ENCODE measurements at places on chromosomes 2 and 18.

- DNase-seq: no peak
These were observed 212.1 kb downstream of the LRRTM1 start for GRCh38 chr2:80092474-80092873.

DNA sequence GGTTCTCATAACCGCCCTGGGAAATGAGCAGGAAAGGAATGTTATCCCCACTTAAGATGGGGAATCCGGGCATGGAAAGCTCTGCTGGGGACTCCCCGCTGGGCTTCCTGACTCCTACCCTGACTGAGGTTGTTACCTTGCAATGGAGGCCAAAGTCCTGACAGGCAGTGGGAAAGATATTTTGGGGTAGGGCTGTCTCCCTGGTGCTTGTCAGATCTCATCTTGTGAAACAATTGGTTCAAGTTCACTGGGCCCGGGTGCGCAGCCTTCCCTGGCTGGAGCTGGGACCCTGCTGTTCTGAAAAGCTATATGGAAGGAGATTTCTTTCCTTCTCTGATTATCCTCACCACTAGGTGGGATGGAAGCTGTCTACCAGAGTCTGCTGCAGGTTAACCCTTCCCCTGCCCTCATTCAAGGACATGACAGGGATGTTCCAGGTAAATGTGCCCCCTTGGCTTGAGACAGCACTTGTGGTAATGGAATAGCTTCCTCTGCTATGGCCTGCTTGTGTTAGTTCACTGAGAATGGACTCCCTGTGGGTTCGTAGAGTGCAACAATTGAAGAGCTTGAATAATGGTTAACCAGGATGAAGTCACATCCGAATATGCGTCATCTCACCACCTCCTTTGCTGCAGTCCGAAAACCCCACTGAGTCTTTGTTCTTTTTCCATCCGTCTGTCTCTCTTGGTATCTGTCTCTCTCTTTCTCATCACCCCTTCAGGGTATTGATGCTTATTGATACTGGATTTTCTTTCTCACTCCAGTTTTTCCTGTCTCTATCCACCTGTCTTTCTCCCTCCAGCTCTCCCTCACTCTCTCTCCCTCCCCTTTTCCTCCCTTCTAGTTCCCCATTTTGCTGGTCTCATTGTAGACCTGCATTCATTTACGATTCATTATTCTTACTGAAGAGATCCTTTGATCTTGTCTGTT lies 67.8 kb upstream of the EPAS1 start:
- DNase-seq: no peak

GRCh38 chr2:28137221-28137620 lies 246.7 kb downstream of the BABAM2 start:
- DNase-seq: no peak

DNA sequence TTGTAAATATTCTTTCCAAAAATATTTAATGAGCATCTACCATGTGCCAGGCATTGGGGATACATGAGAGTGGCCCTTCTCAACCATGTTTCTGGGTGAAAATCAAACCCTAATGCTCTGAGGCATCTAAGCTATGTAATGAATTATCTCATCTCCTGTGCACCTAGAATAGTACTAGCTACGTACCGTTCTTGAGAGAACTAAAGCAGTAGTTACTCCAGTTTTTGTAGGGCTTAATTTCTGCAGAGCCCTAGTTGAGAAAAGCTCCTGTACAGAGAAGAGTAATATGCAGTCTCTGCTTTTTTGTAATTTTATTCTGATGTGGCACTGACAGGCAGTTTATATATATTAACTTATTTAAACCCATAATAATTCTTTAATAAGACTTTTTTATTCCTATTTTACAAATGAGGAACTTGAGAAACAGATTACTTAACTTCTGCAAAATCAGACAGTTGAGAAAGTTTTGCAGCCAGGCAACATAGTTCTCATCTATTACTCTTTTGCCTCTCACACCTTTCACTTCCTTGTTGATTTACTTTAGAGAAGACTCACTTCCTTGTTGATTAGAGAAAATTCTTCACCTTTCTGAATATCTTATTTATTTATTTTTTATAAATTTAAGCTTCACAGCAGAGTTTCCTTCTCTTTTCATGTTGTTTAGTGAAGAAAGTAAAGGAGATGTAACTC lies 3.1 kb downstream of the SPOPL start:
- no peak for DNase-seq

GRCh38 chr18:49581371-49581770 lies 19.5 kb downstream of the LIPG start:
- no peak for DNase-seq

DNA sequence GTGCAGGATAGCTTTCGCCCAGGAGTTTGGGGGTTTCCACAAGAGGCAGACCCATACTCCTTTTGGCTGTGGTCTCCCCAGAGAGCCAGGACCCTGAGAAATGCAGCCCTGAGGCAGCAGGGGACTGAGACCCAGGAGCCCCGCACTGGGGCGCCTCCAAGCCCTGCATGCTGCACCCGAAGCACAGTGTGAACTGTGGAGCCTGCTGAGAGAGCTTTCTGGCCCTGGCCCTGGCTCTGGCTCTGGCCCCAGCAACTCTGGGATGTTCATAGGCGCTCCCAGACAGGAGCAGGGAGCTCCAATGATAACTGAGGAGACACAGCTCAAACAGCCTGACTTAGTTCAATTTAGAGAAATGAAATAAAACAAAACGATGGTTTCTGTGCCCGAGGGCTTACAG lies 96.4 kb upstream of the TEX51 start:
- DNase-seq: no peak

DNA sequence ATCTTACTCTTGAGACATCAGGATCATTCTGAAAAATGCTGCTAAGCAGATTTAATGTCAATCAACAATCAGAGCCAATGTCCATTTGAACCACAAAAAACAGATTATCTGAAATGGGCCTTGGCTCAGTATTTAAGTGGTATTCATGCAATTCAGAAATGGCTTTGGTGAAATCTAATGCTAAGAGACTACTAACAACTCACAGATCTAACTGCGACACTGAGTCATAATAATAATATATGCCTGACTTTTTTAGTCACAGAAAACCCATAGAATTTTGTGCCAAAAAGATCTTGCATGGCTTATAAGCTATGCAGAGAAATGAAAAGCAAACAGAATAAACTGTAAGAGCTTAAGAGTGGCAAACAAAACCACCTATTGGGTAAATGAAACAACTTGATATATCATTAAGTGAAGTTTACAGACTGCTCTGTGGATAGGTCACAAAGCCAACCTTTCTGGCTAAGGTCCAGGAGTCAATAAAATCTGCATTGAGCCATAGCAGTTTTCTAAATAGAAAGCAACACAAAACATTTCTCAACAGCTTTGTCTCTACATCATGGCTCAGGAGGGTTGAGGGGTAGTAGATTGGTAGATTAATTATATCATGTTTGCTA lies 234.3 kb downstream of the LRATD1 start:
- DNase-seq: peak; percentile 96

DNA sequence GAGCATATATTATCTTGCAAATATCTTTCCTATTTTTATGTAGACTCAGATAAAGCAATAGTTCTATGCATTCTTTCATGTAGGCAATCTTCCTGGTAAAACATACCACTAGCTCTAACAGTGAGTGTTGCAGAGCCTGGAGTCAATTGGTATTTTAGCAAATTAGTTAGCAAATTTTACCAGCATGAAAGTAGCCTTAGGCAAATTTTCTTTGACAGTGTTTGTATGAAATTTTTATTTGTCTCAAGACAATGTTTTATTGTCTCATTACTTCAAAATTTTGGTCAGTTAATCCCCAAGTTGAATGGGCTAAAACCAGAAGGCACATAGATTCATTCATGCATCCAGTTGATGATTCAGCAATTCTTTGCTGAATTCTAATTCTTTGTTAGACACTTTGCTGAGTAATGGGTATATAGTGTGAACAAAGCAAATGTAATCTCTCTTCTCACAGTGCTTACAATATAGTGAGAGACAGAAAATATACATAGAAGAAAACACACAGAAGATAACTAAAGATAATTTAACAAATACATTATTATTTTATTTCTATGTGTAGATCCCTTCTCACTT lies 27.1 kb downstream of the SLC38A11 start:
- DNase-seq: no peak

GRCh38 chr2:28399956-28400355 lies 7.3 kb downstream of the FOSL2 start:
- no peak for DNase-seq

DNA sequence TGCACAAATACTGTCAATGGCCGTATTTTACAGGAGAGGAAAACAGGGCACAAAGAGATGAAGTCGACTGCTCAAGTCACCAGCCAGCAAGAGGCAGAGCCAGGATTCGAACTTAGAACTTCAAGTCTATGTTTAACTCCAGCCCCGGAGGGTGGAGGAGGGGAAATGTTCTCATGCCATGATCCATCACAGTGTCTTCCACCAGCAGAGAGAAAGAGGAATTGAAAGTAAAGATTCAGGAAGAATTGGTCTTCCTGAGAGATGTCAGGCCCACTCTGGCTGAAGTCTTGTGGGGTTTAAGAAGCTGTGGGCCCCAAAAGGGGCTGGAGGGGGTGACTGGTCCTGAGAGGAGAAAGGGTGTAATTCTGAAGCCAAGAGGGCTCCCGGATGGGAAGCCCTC lies 260.0 kb downstream of the TNS1 start:
- DNase-seq: no peak

DNA sequence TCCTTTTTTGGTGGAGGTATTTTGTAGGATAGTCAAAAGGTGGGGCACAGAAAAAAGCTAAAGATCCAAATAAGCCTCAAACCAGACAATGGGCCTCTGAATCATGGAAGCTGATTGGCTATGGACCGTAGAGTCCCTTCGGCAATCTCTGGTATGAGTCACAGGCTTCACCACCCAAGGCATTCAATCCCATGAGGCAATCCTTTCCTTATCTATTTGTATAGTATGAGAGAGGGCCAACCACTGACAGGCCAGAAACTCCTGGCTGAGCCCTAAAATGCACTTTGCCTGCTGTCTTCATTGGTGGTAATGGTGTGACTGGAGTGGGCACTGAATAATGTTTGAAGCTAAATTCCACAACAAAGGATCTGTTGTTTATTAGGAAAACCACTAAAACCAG lies 38.7 kb upstream of the MEX3C start:
- no peak for DNase-seq

GRCh38 chr2:168345601-168346000 lies 98.2 kb upstream of the STK39 start:
- no peak for DNase-seq
